Epithelial cell of proximal tubule (primary cell): ENCODE measurements at places on chromosomes 3 and 15. TPM values are rescaled to one million over a fixed set of nuclear protein-coding genes. Genes with fewer than 3 reads are reported as not detected.

- no peak for DNase-seq
Observed at GRCh38 chr3:87218560-87218959, 8.5 kb upstream of the CHMP2B start.

DNA sequence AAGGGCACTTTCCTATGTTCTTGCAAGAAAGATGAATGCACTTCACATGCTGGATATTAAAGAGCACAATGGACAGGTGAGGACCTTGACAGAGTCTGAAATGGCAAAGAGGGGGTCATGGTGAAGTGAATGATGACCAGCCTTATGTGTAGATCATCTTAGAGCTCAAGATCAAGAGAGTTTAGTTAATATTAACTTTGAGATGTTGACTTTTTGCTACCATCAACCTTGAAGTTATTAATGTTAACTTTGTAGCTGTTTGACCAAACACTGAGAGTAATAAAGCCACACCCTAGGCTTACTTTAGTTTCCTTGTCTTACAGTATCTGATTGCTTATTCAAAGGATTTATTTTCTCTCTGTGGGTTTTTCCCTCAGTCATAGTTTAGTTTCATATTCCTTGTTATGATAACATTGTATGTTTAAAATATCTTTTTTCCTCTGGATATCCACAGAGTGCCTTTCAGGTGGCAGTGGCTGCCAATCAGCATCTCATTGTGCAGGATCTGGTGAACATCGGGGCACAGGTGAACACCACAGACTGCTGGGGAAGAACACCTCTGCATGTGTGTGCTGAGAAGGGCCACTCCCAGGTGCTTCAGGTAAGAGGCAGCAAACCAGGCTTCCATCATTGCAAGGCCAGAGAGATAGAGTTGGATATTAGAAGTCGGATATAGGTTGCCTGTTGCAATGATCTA lies 5.4 kb downstream of the NFKBIZ start:
- no peak for DNase-seq

GRCh38 chr15:31974855-31975829 lies 55.2 kb upstream of the CHRNA7 start:
- no peak for DNase-seq

Gene GRIP2
- under 0.01 TPM in 1 of 2 replicates, not detected in the other for total RNA-seq

GRCh38 chr3:154792828-154793227 lies 287.3 kb upstream of the MME start:
- DNase-seq: no peak

Gene PDHB
- total RNA-seq: 99.5 and 103 TPM in 2 replicates

Gene UBP1
- 38.3 and 42.9 TPM in 2 replicates for total RNA-seq

- no peak for DNase-seq
Observed at GRCh38 chr3:5195605-5196004, 8.1 kb downstream of the EDEM1 start.

- no peak for DNase-seq
Observed at GRCh38 chr15:85000189-85000864, 18.7 kb downstream of the PDE8A start.

GRCh38 chr3:46700772-46701171 lies 420 bp upstream of the TMIE start:
- DNase-seq: no peak

Gene LRRC2
- not detected in 2 replicates for total RNA-seq

GRCh38 chr15:67836134-67836455 lies 3.8 kb downstream of the RNU6-1 start:
- DNase-seq: no peak

Gene CIAO2A
- total RNA-seq: 92.3 and 101 TPM in 2 replicates

Gene SPRED1
- total RNA-seq: 12.3 and 14.2 TPM in 2 replicates

Gene PLEKHO2
- 3.9 and 6.4 TPM in 2 replicates for total RNA-seq

DNA sequence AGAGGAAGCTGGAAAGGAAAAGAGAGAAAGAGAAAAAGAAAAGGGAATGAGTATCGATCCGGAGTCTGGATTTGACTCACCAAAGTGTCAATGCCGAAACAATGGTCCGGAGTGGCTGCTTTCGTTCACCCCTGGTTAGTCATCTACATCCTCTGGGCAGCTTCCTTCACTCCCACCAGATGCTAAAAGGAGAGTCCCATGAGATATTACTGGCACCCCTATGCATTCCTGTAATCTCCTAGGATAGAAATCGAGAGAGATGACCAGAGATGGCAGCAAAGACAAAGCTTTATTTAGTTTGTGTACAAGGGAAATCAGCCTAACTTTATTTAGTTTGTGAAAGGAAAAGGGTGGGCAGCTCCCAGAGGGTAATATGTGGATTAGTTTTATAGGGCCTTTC lies 622.2 kb downstream of the ZPLD1 start:
- no peak for DNase-seq

- no peak for DNase-seq
Observed at GRCh38 chr15:39130556-39131379, 450.1 kb upstream of the THBS1 start.

DNA sequence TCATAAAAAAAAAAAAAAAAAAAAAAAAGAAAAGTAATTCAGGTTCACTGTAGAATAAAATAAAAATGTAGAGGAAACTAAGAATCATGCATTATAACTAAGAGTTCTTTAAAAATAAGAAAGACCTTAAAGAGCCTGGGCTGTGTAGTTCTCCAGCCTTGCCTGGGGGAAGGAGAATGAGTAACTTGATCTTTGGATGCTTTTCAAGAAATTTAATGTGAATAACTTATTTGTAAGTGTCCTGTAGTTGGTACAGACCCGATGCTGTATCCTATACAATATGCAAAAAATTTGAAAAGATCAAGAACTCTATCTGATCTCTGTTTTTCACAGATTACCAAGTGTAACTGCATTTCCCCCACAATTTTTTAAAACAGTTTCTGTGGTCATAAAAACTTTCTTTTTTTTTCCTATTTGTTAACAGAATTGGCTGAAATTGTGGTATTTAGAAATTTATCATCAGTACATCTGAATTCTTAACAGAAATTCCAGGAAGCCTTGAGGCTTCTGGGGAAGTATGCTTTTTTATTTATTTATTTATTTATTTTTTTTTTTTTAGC lies 195.3 kb downstream of the THRB start:
- DNase-seq: no peak

- no peak for DNase-seq
Observed at GRCh38 chr3:54358969-54359694, 236.8 kb downstream of the CACNA2D3 start.

DNA sequence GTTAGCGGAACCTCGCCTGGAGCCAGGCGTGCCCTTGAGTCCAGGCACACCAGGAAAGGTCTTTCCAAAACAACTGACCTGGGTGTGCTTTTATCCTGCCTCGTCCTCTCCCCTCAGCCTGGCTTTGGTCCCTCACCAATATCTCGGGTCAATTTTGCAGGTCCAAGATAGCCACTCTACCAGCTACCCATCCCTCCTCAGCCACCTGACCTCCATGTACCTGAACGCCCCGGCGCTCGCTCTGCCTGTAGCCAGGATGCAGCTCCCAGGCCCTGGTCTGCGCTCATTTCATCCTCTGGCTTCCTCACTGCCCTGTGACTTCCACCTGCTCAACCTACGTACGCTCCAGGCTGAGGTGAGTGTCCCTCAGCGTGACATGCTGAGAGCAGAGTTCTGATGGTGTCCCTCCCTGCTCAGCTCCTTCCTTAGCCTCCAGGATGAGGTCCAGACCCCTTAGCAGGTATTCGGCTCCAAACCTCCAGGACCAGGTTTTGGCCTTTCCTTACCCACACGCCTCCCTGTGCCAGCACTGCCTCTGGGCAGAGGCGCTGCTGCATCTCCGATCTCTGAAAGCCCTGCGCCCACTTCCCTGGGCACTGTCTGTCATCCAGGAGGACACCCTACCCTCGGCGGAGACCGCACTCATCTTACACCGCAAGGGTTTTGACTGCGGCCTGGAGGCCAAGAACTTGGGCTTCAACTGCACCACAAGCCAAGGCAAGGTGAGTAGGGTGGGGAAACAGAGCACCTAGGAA lies 14.1 kb downstream of the HDDC3 start:
- no peak for DNase-seq

Gene ISL2
- total RNA-seq: 0.58 and 0.69 TPM in 2 replicates

- no peak for DNase-seq
Observed at GRCh38 chr3:48546203-48546829, 10.3 kb downstream of the PFKFB4 start.
